Dermis microvascular lymphatic vessel endothelial cell (primary cell): ENCODE measurements at places on chromosomes 2 and 18. TPM values are rescaled to one million over a fixed set of nuclear protein-coding genes. Genes with fewer than 3 reads are reported as not detected.

Gene CFAP65
- not detected in 2 replicates for total RNA-seq

Gene SOWAHC
- total RNA-seq: 6.0 and 11.4 TPM in 2 replicates

Gene SCYGR4
- total RNA-seq: not detected in 2 replicates

DNA sequence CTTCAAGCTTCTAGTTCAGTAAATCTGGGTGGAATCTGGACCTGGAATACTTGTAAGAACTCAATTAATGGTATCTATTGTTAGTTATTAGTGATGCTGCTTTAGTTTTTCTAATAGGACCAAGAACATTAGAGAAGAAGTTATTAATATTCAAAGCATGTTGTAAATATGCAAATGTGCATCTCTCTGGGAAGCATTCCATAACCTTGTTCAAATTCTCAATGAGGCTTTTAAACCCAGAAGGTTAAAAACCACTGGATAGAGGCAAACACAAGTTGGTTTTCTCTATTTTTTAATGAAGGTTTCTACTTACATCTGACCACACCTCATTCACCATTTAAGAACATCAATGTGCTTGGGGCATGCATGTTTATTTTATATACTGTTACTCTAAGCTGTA, 16.1 kb upstream of the ACVR1C start:
- no peak for DNase-seq

GRCh38 chr18:35376393-35376741, 770 bp downstream of the ZNF396 start:
- no peak for DNase-seq

- no peak for DNase-seq
Measured at GRCh38 chr2:162342321-162342720, 1.6 kb upstream of the GCA start.

DNA sequence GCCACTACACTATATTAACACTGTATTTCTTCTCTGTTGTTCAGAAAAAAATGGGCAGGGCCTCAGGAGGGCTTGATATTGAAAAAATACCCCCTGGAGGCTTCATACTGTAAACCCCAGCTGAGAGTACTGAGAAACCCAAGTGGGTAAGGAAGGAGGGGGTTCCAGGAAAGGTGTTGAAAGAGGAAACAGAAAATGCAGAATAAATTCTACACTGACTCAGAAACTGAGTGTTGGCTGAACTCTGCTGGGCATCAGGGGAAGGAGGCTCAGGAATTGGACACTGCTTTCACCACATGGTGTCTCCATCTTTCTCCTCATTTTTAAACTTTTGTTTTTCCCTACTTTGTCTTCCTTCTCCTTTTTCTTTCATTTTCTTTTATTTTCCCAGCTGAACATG, 253.7 kb downstream of the DYM start:
- DNase-seq: no peak

- no peak for DNase-seq
Measured at GRCh38 chr2:30871980-30872789, 64.9 kb upstream of the CAPN13 start.

GRCh38 chr2:101442042-101442666, 32.8 kb downstream of the RFX8 start:
- no peak for DNase-seq

GRCh38 chr18:11323359-11323819, 174.0 kb upstream of the PIEZO2 start:
- DNase-seq: no peak

DNA sequence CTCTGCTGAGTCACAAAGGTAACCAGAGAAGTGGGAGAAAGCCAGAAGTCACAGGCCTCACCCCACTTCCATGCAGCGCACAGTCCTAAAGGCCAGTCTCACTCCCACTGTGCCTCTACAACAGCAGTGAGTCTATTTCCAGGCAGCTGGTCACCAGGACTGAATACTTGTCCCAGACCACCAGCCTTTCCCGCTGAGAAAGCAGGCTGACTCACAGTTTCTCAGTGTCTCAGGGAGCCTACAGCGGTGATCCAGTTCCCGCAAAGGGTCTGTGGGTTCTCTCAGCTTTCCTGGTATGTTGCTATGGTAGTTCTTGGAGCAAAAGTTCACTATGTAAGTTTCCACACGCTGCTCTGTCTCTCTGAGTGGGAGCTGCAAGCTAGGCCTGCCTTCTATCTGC, 622.5 kb downstream of the RNF144A start:
- no peak for DNase-seq

DNA sequence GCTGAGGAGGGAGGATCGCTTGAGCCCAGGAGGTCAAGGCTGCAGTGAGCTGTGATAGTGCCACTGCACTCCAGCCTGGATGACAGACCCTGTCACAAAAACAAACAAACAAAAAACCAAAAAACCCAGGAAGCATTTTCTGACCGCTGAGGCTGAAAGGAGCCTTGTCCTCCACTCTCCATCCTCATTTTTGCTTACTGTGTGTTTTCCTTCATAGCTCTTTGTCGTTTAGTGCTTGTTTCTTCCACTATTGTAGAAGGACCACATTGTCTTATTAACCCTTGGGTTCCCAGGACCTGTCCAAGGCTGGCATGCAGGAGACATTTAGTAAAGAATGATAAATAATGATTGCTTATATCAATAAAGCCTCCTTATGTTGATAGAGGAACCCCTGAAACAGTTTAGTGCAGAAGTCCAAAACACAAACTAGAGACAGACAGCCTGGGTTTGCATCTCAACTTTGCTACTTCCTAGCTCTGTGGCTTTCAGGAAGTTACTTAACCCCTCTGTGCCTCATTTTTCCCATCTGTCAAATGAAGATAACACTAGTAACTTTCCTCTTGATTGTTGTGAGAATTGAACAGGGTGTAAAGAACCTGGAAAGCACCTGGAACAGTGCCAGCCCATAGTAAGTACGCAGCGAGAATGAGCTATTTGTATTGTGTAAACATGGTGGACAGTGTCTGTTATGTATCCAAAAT, 126.0 kb downstream of the LPIN1 start:
- DNase-seq: peak; percentile 96

- no peak for DNase-seq
Measured at GRCh38 chr2:132790207-132790785, 120.3 kb upstream of the LYPD1 start.

GRCh38 chr2:97701851-97702465, 11.4 kb upstream of the ZAP70 start:
- DNase-seq: no peak

- DNase-seq: no peak
Measured at GRCh38 chr2:169623235-169623634, 39.1 kb downstream of the PPIG start.

DNA sequence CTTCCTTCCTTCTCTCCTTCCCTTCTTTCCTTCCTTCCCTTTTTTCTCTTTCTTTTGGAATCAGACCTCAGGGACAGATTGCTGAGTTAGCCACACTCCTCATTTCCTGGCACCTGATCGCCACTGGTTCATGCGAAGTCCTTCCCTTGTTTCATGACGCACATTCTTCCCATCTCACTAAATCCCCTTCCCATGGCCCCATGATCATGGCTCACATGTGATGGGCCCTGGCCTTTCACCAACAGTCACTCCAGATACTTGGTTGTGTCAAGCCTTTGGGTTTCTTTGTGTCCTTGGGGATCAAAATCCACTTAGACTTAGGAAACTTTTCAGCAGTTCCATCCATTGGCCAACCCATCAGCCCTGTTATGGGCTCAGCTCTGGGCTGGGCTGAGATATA, 23.8 kb upstream of the ASPRV1 start:
- no peak for DNase-seq
